Activated CD8-positive, alpha-beta T cell treated with anti-CD3 and anti-CD28 coated beads for 36 hours (primary cell): ENCODE measurements at places on chromosomes 3 and 15. TPM values are rescaled to one million over a fixed set of nuclear protein-coding genes. Genes with fewer than 3 reads are reported as not detected.

DNA sequence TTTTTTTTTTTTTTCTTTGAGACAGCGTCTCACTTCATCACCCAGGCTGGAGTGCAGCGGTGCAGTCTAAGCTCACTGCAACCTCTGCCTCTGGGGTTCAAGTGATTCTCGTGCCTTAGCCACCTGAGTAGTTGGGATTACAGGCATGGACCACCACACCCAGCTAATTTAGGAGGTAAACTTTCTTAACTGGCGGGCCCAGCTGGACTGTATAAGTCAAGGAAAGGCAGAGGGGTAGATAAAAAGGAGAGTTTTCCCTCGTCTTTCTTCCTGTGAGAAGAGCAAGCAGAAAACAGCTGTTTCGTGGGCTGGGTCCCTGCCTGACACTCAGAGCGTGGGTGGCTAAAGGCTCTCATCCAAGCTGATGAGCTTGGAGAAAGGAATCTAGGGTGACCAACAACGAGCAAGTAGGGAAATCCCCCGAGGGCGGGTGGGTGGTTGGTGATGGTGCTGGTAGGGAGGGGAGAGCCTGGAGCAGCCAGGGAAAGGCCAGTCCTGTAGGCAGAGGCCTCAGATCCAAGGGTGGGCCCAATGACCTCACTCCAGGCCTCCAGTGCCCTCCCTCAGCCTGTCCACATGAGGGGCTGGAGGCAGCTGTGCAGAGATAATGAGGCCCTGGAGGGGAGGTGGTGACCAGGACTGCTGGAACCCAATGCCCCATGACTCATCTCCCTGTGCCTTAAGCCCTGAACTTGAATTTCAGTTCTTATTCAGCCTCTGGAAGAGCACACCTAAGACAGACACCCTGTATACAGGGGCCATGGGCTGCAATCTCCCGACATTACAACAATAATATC lies 43.1 kb upstream of the LIMD1 start:
- H3K27me3 ChIP-seq: no peaks in the 10 kb centered on the region
- peaks cover 6% of the 10 kb centered on the region for H3K36me3 ChIP-seq
- DNase-seq: peak; percentile 23
- H3K4me1 ChIP-seq: peaks cover 9% of the 10 kb centered on the region
- H3K27ac ChIP-seq: no peak overlapping the region
- H3K4me3 ChIP-seq: no peak overlapping the region

- DNase-seq: no peak
These were observed 127.1 kb downstream of the KCNMB2 start for GRCh38 chr3:178663201-178663934.

DNA sequence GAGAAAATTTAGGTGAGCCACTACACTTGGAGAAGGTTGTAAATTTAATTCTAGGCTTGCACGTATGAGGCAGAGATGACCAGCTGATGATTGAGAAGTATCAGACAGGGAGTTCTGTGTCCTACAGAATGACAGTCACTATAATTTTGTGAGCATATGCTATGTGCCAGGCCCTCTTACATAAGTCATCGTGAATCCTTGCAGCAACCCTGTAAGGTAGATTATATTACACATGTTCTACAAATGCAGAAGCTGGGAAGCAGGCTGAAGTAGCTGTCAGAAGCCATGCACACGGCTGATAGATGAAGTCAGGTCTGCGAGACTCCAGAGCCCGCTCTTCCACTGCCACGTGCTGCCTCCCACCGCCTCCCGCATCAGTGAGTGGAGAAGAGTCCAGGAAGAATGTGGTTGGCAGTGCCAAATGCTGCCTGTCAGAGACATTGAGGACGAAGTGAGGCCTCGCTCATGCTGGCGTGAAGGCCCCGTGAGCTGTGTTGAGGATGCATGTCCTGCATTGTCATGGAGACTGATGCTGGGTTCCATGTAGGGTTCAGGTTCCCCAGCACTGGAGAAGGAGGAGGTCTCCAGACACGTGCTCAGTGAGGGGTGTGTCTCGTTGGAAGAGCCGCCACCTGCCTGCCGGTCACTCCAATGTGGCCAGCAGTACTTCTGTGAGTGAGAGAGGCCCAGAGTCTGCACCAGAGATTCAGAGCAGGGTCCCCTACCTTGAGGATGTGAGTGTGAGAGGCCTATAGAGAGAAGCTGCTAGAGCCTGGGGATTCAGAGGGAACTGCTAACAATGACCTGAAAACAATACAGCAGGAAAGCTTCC lies 123.3 kb upstream of the PLXNA1 start:
- H3K27me3 ChIP-seq: no peaks in the 10 kb centered on the region
- peaks cover 4% of the 10 kb centered on the region for H3K36me3 ChIP-seq
- H3K27ac ChIP-seq: no peak overlapping the region
- peaks cover 2% of the 10 kb centered on the region for H3K4me1 ChIP-seq
- H3K4me3 ChIP-seq: no peak overlapping the region

Gene ACOX2
- total RNA-seq: not detected

Gene HHLA2
- total RNA-seq: 1.7 TPM

Gene PRRT3
- 5.6 TPM for total RNA-seq
